Ecto neural progenitor cell (in vitro differentiated cells): ENCODE measurements at places on chromosomes 13 and 19.

GRCh38 chr19:55683449-55684261, 8.6 kb downstream of the EPN1 start:
- no peak for DNase-seq

DNA sequence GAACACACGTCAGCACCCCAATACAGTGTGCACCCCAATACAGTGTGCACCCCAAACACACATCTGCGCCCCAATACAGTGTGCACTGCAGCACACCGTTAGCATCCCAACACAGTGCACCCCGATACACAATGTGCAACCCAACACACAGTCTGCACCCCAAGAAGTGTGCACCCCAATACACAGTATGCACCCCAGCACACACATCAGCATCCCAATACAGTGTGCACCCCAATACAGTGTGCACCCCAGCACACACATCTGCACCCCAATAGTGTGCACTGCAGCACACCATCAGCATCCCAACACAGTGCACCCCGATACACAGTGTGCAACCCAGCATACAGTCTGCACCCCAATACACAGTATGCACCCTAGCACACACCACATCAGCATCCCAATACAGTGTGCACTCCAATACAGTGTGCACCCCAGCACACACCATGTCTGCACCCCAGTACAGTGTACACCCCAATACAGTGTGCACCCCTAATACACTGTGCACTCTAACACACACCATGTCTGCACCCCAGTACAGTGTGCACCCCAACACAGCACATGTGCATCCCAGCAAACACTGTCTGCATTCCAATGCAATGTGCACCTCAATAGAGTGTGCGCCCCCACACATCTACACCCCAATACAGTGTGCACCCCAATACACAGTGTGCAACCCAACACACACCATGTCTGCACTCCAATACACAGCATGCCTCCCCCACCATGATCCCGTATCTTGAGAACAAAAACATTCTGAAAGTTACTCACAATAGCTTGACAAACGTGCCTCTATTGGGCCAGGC, 855 bp upstream of the CARS2 start:
- DNase-seq, result no peak

GRCh38 chr19:29842471-29843179, 30.8 kb downstream of the CCNE1 start:
- DNase-seq, result no peak

GRCh38 chr13:98320561-98321105, 143.6 kb upstream of the RNF113B start:
- DNase-seq, result no peak

DNA sequence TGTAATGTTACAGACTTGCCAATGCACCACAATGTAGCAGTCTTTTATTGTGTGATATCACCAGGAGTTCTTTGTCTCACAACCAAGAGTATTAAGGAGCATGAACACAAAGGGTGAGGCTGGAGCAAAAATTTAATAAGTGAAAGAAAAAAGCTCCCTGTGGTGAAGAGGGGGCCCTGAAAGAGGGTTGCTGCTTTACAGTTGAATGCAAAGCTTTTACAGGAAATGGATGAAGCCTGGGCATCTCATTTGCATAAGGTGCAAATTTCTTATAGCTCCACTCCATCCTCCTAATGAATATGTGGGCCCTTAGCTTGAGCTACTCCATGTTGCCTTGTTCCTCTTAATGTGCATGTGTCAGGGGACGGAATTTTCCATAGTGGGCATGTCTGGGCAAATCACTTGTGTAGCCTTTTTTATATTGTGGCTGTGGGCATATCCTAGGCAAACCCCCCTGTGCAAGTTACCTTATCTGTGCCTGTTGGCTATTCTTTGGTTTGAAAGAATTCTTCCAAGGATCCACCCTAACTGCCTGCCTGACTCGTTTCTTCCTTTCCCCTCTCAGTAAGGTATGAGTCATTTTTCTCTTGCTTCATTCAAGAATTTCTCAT, 45.3 kb upstream of the TRPC4 start:
- DNase-seq, result no peak

GRCh38 chr19:52028780-52029123, 573 bp upstream of the ZNF614 start:
- DNase-seq, result no peak

GRCh38 chr13:33227927-33228647, 57.5 kb downstream of the STARD13 start:
- no peak for DNase-seq

- DNase-seq, result no peak
These were observed 150.3 kb upstream of the GPR12 start for GRCh38 chr13:26910754-26911465.

DNA sequence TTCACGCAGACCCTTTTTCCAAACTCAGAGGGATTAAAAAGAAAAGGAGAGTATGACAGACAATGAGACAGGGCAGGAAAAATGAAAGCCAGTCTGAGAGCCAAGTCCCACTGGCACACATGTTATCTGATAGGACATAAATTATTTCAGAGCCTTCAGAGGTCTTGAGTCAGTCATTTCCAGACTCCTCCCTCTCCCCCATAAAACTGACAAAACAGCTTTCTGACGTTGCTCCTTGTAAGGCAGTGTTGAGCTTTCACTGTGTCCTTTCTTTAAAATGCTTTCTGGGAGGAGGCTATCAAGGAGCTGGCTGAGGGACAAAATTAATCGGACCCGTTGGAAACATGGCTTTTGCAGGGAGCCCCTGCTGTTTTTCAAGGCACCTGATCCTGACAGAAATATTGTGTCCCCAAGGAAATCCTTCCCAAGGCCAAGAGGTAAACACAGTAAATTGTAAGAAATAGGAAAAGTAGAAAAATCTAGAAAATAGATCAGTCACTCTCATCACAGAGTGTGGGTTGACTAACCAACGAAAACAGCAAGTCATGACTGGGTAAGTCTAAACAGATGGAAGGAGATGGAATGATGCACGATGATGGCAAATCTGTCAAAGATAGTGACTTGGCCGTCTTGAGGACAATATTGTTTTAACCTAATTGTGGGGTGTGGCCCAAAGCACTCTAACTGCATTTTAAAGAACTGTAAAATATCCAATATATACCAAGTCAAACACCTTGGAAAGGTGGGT, 89.7 kb downstream of the DCT start:
- no peak for DNase-seq

- DNase-seq, result peak; percentile 49
These were observed 3.6 kb upstream of the ONECUT3 start for GRCh38 chr19:1749373-1750342.

- no peak for DNase-seq
These were observed 44.3 kb downstream of the SHISA2 start for GRCh38 chr13:26007261-26008125.

DNA sequence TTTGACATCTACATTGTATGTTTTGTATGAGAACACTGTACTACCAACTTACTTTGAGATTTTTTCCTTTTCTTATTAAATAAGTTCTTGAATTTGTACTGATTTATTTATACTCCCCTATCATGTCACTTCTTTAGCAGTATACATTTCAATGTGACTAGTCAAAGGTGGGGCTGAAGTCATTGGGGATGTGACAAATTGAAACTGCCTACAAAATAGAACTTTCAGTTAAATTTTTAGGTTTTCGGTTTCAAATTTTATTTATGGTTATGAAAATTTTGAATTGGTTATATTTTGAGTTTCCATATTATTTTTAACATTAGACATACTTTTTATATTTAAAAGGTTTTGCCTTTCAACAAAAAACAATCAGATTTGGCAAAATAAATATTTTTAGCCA, 221.6 kb downstream of the NBEA start:
- no peak for DNase-seq

DNA sequence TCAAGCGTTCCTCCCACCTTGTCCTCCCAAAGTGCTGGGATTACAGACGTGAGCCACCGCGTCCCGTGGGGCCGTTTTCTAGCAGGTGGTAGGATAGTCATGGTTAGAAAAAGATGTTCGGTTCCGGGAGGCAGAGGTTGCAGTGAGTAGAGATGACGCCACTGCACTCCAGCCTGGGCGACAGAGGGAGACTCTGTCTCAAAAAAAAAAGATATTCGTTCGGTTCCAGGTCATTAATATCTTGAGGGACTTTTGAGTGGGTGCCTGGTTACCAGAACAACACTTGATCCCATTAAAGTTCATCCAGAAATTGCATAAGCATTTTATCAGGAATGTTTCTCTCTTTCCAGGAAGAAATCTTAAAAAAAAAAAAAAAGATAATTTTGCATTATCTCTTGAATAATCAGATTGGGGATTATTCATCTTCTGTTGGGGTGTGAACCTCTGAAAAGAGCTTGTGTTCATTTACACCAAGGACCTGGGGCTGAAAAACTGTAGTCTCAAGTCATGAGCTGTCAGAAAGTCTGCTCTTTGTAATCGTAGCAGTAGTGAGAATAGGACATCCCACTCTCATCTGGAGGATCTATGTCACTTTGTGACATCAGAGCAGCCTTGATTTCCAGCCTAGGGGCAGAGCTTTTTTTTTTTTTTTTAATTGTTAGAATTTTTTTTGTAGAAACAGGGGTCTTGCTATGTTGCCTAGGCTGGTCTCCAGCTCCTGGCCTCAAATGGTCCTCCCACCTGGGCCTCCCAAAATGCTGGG, 1.0 kb upstream of the ETHE1 start:
- no peak for DNase-seq
